AG08396 (cell line): ENCODE measurements at places on chromosomes 1 and 21.

GRCh38 chr1:170800812-170801211, 134.5 kb upstream of the MROH9 start:
- no peak for DNase-seq

DNA sequence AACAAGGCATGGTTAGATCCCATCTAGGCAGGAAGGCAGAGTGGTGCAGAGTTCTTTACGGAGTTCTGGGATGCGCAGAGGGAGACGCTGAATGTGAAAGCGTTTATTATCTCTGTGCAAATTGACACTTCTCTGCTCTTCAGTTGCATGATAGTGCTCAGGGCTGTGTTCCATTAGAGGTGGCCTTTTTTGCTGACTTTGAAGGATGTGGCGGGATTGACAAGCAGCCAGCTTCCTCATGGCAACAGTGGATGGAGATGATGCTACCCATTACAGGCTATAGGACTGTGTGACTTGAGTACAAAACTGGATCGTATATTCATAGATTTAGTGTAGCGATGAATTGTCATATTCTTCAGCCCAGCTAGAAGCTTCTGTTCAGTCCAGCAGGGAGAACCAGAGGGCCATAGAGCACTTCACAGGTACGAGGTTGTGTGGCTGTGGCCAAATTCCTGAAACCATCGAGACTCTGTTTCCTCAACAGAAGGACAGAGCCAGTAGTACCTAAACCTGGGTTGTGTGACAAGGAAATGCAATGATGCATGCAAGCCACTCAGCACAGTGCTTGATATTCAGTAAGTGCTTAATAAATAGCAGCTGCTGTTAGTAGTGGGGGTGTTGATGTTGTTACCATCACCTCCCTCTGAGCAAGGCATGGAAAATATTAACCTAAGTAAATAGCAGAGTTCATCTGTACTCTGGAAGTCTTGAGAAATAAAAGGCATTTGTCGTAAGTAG, 430.0 kb upstream of the KAZN start:
- no peak for DNase-seq

DNA sequence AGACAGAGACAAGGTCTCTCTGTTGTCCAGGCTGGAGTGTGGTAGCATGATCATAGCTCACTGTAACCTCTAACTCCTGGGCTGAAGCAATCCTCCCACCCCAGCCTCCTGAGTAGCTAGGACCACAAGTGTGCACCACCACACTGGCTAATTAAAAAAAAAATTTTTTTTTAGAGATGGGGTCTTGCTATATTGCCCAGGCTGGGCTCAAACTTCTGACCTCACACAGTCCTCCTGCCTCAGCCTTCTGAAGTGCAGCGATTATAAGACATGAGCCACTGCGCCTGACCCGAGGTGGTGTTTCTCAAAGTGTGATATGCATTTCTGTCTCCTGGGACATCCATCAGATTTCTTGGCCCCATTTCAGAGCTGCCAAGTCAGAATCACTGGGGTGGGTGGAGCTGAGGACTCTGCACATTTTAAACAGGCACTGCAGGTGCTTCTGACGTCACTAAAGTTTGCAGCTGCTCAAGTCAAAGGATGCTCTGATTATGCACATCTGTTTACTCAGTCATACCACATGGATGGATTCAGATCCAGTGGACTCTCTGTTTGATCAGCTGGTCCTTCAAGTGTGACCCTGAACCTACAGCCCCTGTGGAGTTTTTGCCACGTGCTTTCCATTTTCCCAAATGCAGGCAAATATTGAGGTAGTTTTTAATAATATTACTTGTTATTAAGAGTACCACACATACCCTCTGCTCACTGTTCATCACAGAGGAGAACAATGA, 21.4 kb downstream of the TGFB2 start:
- DNase-seq = no peak

DNA sequence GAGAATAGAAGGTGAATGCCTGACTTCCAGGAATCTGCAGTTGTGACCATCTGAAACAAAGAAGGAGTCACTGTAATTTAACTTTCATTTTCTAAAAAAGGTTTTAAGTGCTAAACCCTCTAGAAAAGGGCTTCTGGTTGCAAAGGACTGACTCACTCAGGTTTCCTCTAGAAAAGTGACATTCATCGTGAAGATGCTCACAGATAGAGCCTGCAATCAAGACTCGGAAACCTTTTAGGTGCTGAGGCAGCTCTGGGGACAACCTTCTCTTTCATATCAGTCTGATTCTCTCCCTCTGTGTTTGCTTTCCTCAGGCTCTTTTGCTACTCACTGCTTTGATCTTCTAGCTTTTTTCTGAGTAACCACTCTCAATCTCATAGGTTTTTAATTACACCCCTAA, 8.2 kb downstream of the BCL9 start:
- no peak for DNase-seq

GRCh38 chr1:240363315-240363714, 248.6 kb downstream of the GREM2 start:
- DNase-seq = no peak

DNA sequence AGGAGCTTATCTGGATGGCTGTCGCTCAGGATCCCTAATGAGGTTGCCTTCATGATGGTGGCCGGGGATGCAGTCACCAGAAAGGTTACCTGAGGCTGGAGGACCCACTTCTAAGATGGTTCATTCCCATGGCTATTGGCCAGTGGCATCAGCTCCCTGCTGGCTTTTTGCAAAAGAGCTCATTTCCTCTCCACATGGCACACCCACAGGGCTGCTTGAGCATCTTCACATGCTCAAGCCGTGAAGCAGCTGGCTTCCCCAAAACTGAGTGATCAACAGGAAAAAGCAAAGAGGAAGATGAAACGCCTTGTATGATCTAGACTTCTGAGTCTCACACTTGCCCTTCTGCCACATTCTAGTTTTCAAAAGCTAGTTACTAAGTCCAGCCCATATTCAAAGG, 124.6 kb upstream of the CXADR start:
- DNase-seq = no peak

DNA sequence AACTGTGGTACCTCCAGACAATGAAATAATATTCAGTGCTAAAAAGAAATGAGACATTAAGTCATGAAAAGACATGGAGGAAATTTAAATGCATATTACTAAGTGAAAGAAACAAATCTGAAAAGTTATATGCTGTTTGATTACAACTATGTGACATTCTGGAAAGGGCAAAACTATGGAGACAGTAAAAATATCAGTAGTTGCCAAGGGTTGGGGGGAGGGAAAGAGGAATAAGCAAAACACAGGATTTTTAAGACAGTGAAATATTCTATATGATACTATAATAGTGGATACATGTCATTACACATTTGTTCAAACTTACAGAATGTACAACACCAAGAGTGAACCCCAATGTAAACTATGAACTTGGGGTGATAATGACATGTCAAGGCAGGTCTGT, 38.2 kb upstream of the PKN2 start:
- DNase-seq = no peak

DNA sequence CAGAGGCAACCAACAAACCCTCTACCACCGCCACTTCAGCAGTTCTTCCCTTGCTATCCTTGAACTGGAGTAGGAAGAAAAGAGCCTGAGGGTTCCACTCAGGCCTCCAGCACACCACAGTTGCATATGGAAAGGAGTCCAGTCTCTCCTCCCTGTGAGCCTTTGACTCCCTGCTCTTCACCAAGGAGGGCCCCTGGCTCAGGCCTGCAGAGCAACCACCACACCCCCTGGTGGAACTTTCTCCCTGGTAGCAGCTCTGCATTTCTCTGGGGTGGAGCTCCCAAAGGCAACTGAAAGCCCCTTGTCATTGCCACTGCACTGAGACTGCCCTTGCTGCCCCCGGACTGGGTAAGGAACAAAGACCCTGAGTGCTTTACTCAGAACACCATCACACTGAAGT, 1021.5 kb upstream of the ADGRL2 start:
- no peak for DNase-seq

- DNase-seq = no peak
Measured at GRCh38 chr1:246052603-246053002, 454.5 kb downstream of the SMYD3 start.

GRCh38 chr1:117014209-117014608, 12.6 kb downstream of the CD101 start:
- no peak for DNase-seq

GRCh38 chr1:203406446-203407045, 55.6 kb upstream of the FMOD start:
- no peak for DNase-seq

GRCh38 chr1:179808503-179808902, 65.4 kb downstream of the FAM163A start:
- DNase-seq = no peak

DNA sequence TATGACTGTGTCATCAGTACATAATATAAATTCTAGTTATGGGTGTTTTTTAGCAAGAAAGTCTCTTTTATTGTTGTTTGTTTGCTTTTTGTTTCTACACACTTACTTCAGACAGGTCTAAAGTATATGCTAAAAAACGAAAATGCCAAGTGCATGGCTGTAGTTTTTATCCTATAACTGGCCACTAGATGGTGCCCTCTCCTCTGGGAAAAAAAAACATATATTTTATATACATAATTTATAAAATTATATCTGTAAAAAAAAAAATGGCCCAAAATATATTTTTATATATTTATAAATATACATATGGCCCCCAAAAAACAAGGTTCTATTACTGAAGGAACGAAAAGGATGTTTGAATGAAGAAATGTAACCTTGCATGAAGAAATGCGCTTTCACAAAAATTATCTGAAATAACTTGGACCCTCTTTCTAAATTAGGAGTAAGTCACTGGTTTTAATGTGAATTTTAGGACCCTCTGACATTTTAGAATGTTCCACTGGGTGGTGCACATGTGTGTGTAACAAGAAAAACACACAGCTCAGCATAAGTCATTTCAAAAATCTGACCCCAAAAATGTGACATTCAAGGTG, 93.5 kb downstream of the TTLL7 start:
- DNase-seq = no peak

GRCh38 chr1:244231193-244231571, 180.1 kb downstream of the ZBTB18 start:
- DNase-seq = no peak

DNA sequence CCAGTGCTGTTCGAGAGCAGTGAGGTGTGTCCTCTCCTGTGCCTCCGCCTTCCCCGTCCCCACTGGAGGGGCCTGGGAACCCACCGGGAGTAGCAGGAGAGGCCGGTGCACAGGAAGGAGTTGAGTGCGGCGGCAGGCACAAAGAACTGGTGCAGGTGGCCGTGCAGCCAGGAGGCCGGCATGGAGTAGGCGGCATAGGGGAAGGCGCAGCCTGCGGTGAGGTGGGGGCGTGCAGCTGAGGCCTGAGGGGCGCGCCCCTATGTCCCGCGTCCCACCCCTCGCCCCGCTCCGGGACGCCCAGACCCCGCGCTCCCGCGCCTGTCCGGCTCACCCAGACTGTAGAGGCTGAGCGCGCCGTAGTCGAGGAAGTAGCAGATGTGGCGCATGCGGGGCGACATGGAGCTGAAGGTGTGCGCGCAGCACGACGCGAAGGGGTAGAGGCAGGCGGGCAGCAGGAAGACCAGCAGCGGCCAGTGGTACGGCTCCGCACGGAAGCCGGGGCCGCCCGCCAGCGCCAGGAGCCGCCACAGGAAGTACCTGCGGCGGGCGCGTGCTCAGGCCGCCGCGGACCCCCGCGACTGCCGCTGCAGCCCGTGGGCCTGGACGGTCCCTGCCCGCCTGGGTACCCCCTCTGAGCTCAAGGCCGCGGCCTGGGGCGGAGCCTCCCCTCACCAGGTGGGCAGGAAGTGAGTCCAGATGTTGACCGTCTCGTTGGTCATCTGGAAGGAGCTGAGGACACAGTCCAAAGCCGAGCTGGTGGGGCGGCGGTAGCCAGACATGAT, 2.2 kb downstream of the PAQR6 start:
- peak; percentile 57 for DNase-seq

GRCh38 chr1:29811727-29812407, 575.5 kb downstream of the PTPRU start:
- no peak for DNase-seq

- no peak for DNase-seq
Measured at GRCh38 chr1:82795508-82796149, 994.9 kb downstream of the ADGRL2 start.

- no peak for DNase-seq
Measured at GRCh38 chr21:38925478-38925877, 119.7 kb downstream of the ETS2 start.

DNA sequence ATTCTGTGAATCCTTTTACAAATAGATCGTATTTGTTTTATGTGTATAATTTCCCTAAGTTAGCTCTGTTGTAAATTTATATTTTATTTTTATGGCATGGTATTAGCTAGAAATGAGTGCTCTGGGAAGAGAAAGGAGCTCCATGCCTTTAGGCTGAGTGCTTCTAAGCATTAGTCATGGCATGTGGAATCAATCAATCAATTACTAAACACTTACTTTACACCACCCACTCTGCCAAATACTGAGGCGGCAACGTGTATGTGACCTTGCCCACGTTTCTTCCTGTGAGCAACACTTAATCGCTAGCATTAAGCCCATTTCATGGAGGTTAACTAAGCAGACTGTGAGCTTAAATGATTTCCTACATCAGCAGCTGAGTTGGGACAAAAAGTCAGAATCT, 7.2 kb upstream of the BECN2 start:
- DNase-seq = peak; percentile 27

- peak; percentile 47 for DNase-seq
Measured at GRCh38 chr1:15386164-15386749, 23.4 kb upstream of the EFHD2 start.

DNA sequence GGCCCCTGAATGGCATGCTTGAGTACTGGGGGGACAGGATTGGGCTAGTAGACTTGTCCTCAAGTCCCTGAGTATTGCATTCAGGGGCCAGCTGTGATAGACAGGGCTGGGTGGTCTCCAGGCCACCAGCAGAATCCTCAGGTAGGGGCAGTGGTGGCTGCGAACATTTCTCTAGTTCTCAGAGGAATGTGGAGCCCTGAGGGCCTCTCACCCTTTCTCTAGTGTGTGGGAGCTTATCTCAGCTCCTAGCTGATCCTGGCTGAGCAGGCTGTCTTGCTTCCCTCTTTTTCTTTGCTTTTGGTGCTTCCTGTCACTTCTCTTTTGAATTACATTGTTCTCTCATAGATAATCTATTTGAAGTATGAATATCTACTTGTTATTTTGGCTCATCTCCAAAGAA, 30.0 kb upstream of the PM20D1 start:
- no peak for DNase-seq

DNA sequence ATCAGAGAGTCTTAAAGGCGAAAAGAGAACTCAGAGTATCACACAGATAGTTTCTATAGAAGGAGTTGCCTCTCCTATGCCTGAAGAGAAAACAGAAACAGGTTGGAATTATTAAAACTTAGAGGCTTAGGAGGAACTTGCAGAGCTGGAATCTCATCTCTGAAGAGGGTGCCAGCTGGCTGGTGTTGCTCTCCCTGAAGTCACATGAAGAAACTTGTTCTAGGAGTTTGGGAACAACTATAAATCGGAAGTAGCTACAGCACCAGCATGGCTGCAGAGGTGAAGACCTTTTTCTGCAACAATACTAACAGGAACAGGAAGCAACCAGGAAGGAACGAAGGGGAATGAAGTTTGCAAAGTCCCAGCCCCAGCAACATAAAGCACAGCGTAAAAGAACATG, 35.8 kb downstream of the FMO3 start:
- DNase-seq = no peak

- peak; percentile 77 for DNase-seq
Measured at GRCh38 chr21:34807146-34807880, 138.5 kb downstream of the CLIC6 start.
